IMR-90 (cell line): ENCODE measurements at places on chromosomes 1 and 21.

- DNase-seq: peak; percentile 67
Observed at GRCh38 chr1:219304227-219305226, 130.8 kb downstream of the LYPLAL1 start.

GRCh38 chr1:225378880-225379279, 49.0 kb downstream of the LBR start:
- DNase-seq: peak; percentile 65

- no peak for DNase-seq
Observed at GRCh38 chr1:14682941-14683621, 84.6 kb downstream of the KAZN start.

- DNase-seq: no peak
Observed at GRCh38 chr21:16514316-16514715, 784.5 kb downstream of the USP25 start.

DNA sequence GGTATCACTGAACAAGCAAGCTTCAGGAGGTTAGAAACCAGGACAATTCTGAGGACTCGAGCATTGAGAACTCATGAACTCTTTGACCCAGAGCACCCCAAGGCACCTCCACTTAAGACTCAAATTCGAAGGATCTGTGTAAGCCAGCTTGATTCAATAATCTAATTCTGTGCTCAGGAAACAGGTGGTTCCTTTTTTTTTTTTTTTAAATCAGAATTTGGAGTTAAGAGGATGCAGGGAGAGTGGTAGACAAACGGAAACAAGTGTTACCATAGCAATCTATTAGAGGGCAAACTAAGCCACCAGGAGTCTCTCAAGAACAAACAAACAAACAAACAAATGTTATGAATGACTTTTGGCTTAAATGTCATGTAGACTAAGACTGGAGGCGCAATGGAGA, 53.8 kb upstream of the DPH5 start:
- no peak for DNase-seq

- peak; percentile 42 for DNase-seq
Observed at GRCh38 chr1:99886841-99887240, 36.7 kb downstream of the AGL start.

DNA sequence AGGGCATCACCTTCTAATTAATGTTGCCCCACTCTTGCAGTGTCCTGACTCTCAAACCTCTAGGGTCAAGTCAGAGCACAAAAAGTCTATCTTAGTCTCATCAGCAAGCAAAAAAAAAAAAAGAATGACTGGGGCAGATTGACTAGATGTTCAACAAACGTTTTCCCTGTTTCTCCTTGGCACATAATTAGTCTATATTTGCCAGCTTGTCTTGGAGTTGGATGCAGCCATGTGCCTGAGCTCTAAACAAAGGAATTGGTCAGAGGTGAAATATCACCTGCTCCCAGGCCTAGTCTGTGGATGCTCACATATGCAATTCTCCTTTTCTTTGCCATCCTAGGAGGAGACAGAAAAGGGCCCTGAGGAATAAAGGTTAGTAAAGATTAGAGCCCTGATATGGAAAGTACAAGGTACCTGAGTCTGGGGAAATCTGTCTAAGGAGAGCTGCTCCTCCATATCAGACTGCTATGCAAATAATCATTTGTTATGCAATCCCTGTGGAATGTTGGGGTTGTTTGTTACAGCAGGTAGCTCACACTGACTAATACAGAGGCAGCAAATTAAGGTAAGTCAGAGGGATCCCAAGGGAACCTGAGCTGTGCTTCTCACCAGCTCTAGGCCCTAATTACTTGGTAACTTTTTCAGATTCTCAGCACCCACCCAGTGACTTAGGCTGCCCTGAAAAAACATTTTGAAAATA, 130.8 kb downstream of the BRINP2 start:
- DNase-seq: no peak

DNA sequence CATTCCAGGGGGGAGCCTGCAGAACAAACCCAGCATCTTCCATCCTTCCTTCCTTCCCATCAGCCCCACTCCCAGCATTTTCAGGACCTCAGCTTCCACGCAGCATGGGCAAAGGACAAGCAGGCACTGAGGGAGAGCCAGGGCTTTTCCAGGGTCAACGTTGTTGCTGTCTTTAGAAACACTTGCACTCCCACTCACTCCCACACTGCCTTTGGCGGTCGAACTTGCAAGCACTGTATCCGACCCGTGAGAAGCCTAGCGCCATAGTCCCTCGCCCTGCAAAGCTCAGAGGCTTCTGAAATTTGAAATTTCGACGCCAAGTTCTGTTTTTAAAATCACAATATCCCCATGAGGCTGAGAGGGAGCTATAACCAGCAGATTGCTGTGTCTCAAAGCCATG, 47.4 kb downstream of the KCNAB2 start:
- DNase-seq: no peak

GRCh38 chr1:238450976-238451375, 560.3 kb upstream of the ZP4 start:
- DNase-seq: no peak

DNA sequence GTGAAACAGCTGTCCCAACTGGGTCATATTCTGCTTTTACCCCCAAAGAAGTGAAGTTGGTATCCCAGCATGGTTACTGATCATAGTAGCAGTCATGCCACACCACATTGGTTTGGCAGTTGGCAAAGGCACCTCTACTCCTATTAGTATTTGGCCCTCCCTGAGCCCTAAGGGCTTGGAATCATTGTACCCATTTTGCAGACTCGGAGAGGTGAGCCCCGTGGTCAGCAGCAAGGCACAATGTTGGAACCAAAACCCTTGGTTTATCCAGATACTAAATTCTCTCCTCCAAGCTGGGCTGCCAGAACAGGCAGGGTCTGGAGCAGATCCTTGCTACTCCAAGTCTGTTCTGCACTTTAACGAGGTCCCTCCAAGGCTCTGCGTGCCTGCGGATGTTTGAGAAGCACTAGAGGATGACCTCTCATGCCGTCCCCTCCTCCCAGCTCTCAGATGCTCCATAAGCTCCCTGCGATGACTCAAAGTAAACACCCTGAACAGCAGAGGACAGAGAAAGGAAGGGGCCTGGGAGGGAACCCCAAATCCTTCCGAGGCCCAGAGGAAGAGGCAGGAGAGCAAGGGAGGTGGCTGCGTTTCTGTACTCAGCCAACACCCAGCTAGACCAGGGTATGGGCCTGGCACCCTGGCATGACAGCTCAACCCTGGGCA, 89.3 kb downstream of the PAX7 start:
- no peak for DNase-seq

- DNase-seq: peak; percentile 67
Observed at GRCh38 chr21:35400233-35400939, 351.3 kb upstream of the RUNX1 start.

DNA sequence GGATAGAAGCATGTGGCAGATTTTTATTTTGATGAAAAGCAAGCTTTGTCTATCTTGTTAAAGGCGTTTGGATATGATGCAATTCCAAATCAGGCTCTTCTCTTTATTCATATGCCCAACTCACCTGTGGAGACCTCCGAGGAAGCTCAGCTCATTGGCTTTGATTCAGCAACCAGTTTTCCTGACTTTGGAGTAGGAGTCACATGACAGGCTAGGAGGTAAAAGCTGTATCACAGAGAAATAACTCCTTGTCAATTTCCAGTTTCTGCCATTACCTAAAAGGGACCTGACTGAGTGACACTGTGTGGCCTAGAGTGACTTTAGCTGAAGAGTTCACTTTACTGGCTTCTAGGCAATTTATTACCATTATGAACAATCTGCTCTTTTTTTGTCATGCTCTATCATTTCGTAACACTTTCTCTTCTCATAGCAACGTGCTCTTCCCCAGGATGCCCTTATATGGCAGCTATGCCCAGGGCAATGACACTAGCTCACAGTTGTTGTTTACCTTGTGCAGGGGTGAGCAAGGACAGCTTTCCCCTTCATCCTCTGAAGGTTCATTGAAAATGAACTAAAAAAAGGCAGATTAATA, 107.2 kb downstream of the KCNK1 start:
- no peak for DNase-seq

GRCh38 chr1:66676613-66677298, 75.5 kb upstream of the DYNLT5 start:
- DNase-seq: peak; percentile 69

DNA sequence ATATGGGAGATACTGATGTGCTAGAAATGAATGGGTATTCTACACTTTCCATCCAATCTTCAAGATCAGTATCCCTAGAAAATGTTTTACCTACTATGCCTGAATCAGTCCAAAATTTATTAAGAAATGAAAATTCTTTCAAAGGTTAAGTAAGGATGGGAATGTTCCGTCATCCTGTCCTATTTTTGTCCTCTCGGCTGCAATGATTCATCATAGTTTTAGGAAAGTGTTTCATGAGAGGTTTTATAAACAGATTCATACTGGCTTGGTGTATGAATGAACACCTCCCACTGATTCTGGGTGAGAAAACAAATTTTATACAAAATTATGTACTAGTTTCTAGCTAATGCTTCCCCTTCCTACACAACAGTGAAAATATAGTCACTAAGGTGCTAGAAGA, 504.6 kb upstream of the NR5A2 start:
- peak; percentile 20 for DNase-seq

- no peak for DNase-seq
Observed at GRCh38 chr21:26710155-26710554, 135.1 kb downstream of the ADAMTS1 start.

DNA sequence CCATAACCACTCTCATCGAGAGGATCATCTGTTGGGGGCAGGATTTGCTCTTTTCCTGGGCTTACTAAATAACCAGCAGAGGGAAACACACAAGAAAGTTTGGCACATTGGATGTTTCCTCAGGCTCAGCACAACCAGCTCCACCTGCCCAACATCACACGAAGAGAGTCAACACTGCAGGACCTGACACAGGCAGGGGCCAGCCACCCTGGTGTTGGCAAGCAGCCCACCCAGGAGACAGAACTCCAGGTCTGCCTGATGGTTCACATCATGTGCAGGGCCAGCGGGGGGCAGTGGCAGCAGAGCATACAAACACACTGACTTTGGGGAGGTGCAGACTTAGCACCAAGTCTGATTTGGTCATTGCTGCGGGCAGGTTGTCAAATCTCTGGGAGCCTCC, 182.3 kb upstream of the GALNT2 start:
- no peak for DNase-seq

- DNase-seq: peak; percentile 90
Observed at GRCh38 chr21:45611939-45612664, 31.4 kb upstream of the PCBP3 start.

- DNase-seq: peak; percentile 15
Observed at GRCh38 chr21:26883768-26884167, 38.6 kb upstream of the ADAMTS1 start.

- DNase-seq: no peak
Observed at GRCh38 chr1:162069334-162070093, at the start of gene NOS1AP. TSS of gene NOS1AP (plus strand) at chr1:162069691. CDS start at chr1:162070178, 487 bp downstream.

- DNase-seq: peak; percentile 71
Observed at GRCh38 chr1:204363335-204364114, 3.8 kb upstream of the PLEKHA6 start.

GRCh38 chr1:48761986-48762385, 14.7 kb downstream of the BEND5 start:
- peak; percentile 10 for DNase-seq

DNA sequence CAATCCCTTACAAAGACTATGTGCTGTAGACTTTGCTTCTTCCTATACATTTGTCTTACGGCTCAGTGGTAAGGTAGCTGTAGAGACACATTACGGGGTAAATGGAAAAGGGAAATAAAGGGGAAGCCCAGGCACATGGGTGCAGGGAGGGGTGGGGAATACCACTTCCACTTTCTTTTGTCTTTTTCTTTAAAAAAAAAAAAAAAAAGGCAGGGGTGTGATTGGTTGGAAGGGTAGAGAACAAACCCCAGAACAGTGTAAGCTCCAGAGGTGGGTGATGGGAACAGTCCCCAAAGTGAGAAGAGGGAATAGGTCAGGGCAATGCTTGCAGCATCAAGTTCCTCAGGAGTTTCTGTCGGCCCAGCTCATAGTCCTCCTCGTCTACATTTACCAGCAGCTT, 3.9 kb downstream of the NIT1 start:
- no peak for DNase-seq

DNA sequence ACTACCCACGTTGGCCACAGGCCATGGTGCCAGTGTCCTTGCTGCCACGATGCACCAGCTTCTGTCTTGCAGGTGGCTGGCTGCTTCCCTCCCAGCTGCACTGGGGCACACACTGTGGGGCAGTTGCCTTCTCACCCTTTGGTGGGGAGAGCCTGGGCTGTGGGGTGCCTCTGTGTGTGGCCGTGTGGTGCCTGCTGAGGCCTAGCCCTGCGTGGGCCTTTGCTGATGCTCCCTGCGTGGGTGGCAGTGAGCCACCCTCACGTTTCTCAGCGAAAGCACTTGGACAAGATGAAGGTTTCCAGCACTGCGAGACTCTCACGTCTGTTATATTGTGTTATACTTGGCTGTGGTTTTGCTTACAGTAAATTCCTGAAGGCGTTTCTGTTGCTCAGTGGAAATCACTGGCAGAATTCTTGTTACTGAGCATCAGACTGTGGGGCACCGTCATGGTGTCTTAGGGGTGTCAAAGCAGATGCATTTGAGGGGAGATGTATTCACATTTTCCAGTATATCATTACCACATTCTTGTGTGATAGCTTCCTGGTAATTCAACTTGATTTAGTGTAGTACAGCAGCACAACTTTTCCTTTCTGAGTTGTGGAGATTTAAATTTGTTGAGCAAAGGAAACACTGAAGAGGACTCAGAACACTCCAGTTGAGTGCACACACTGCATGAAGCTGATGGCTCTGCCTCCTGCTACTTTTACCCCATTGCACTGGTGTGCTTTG, 124.7 kb downstream of the PCBP3 start:
- peak; percentile 24 for DNase-seq

GRCh38 chr21:35266546-35266945, 217.4 kb upstream of the RUNX1 start:
- DNase-seq: no peak

DNA sequence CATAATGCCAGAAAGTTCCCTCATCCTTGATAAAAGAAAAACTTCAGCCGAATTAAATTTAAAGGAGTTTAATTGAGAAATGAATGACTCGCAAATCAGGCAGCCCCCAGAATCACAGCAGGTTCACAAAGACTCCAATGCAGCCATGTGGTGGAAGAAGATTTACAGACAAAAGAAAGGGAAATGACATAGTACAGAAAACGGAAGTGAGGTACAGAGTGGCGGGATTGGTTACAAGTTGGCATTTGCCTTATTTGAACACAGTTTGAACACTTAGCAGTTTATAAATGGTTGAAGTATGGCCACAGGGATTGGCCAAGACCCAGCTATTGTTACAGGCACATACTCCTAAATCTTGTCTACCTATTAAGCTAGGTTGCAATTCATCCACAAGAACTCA, 46.6 kb downstream of the HIVEP3 start:
- no peak for DNase-seq

DNA sequence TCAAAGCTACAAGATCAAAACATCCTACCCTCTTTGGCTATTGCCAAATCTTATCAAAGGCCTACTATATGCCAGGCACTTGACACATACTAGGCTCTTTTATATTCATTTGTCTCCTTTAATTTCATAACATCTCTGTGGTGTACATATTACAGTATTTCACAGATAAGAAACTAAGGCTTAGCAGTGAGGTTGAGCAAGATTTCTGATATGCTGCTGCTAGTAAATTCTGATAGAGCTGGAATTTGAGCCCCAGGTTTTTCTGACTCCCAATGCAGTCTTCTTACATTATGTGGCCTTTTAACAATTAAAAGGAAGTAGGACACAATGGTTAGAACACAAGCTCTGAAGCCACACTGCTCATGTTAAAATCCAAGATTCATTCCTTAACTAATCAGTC, 16.8 kb downstream of the CCDC185 start:
- DNase-seq: peak; percentile 30

GRCh38 chr1:167289966-167290365, 69.3 kb downstream of the POU2F1 start:
- DNase-seq: no peak

- no peak for DNase-seq
Observed at GRCh38 chr1:245160288-245160687, 5.5 kb downstream of the KIF26B start.

GRCh38 chr1:46218443-46218842, 15.3 kb downstream of the LURAP1 start:
- DNase-seq: no peak
